Stimulated activated CD8-positive, alpha-beta memory T cell treated with anti-CD3 and anti-CD28 coated beads, Interleukin-2, amount 100 ng/mL, for 48 hours (primary cell): ENCODE measurements at places on chromosomes 5 and 9.

DNA sequence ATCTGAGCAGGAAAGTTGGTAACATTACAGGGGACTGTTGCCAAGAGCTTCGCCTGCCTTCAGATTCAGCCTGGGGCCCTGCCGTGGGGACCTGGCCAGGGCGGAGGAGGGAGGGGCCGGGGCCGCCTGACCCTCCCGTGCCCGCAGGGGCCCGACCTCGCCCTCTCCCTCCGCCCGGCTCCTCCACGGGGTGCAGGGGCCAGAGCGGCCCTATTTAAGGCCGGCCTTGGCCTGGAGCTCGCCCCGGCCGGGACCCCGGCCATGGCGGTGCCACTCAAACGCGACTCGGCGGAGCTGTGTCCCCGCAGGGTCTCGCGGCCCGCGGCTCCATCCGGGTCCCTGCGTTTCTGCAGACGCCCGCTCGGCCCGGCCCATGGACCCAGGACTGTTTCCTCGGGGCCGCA, 757 bp downstream of the TMEM250 start:
- DNase-seq: no peak

DNA sequence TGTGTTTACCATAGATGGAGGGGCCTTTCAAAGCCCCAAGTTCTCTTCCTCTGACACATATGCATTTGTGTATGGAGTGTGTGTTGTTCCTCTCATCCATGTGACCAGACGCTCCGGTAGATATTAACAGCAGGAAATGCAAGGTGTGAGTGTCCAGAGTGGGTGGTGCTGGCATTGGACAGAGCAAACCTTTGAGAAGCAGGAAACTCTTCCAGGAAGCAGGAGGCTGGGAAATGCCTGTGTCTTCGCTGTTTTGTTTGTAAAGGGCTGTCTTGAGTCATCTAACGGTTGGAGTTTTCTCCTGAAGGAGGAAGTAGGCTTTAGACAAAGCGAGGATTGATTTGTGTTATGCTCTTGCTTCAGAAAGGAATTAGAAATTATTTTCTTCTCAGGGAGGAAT, 370.9 kb downstream of the PLK2 start:
- no peak for DNase-seq

DNA sequence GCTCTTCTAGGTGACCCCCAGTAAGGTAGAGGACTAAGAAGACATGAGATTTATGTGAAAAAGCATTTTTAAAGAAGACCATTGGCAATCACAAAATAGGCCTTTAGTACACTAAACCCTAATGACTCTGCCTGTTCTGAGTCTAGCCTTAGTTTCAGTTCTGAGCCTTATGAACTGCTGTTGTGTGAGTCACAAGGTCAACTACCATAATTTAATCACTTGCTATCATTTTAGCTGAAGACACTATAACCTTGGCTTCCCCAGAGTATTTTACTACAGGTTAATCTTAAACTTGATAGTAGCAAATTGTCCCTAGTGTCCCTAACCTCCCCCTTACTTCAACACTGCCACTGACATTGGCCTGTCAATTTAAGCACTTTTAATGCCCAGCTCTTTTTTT, 34.4 kb downstream of the APC start:
- DNase-seq: no peak

- DNase-seq: peak; percentile 40
Observed at GRCh38 chr9:99820685-99821395, 845 bp upstream of the NR4A3 start.

DNA sequence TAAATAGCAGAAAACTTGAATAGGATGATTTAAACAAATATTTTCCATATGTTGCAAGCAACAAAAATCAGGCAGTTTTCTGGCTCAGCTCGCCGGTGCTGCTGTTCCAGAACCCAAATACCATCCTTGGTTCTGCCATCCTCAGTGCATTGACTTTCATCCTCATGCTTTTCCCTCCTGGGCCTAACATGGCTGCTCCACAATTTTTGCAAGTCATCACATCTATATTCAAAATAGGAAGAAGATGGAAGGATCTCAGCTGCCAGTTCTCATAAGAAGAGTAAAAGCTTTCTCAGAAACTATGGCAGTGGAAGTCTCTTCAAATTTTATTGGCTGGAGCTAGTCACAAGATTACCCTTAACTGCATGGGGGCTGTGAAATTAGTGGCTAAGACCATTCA, 136.7 kb downstream of the STARD4 start:
- DNase-seq: no peak

DNA sequence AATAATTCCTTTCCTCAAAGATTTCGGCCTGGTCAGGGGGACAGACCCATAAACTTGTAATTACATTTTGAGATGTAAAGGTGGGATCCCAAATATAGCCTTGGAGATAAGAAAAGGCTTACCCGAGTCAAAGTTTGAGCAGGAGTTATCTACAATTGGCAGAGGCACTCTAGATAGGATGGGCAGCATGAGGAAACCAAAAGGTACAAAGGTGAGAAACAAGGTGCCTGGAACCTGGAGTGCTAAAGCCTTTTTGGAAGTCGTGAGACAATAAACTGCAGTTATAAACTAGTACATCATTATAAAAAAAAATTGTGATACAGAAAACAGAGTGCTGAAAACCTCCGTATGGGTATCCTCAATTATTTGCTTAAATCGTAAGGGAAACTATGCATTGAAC, 212.4 kb downstream of the EFNA5 start:
- no peak for DNase-seq

DNA sequence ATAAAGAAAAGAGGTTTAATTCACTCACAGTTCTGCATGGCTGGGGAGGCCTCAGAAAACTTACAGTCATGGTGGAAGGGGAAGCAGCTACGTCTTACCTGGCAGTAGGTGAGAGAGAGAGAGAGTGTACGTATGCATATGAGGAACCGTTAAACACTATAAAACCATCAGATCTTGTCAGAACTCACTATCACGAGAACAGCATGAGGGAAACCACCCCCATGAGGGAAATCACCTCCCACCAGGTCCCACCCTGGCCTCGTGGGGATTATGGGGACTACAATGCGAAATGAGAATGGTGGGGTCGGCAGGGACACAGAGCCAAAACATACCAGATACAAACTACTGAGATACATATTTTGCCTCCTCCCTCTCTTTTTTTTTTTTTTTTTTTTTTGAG, 10.8 kb upstream of the FER start:
- DNase-seq: no peak

DNA sequence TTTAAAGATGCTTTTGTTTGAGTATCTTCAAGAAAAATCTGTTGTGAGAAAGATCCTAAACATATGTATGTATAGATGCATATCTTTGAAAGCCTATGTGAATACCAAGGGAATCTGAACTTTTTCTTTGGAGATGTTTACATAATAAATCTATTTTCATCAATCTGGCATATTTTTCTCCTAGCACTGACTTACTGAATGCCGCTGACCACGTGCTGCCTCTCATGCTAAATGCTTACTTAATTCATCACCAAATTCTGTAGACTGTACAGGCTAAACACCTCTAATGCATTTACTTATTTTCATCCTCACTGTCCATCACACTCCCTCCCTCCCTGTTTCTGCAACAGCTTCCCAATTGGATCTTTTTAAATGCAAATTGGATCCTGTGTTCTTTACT, 566.2 kb upstream of the WWC1 start:
- no peak for DNase-seq

DNA sequence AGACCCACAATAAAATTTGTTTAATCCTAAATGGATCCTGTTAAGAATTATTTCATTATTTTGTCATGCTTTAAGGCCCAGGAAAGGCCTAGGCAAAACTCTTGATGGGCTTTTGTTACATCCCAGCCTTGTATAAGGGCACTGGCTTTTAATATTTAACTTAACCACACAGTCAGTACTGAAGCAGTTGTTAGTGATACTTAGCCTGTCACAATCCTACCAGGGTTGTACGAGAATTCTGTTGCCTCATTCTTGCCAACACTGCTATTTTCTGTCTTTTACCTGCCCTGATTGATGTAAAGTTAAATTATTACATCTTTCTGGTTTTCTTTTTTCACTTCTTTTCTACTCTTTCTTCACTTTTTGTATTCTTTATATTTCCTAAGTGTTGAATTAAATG, 10.9 kb downstream of the ZNF169 start:
- no peak for DNase-seq

DNA sequence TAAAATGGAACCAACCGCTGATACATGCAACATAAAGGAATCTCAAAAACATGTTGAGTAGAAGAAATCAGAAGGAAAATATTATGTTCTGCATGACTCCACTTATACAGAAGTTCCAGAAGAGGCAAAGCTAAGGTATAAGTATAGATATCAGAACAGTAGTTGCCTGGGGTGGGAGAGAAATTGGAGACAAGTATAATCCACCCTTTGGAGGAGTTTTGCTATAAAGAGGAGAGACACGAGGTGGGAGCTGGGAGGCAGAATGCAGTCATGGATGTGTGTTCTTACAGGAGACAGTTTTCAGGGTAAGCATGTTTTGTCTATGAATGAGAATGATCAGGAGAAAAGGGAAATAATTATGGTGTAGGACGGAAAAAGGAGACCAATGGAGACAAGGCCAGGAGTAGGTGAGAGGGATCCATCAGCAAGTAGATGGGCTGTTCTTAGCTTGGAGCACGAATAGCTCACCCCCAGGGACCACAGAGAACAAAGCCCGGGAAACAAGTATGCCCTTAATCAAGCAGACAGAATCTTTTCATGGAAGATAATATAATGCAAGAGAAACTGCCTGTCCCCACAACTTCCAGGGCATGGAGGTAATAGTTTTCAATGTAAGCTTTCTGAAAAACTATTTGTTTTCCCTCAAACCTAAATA, 72.2 kb downstream of the MED27 start:
- no peak for DNase-seq

DNA sequence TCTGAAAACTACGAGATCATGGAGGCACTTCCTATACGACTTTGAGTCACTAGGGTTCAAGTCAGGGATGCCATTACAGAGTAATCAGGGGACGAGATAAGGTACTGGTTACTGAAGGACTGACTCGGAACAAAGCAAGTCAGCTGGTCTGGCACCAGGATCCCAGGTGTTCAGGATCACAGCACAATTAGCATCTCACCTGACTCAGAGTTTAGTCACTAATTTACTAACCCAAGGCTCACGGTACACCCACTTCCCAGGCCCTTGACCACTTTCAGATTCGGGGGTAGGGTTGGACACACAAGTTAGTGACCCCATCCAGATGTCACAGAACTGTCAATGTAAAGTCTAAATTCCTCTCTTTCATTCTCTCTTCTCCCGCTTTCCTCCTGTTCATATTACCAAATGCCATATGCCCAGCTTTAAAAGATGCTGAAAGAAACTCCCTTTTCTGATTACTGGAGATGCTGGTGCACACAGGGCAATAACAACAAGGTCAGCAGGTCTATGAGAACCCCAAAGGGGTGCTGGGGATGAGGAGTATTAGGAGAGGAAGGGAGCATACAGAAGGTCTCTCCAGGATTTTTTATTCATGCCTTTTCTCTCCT, 657.8 kb downstream of the TLE1 start:
- DNase-seq: no peak

DNA sequence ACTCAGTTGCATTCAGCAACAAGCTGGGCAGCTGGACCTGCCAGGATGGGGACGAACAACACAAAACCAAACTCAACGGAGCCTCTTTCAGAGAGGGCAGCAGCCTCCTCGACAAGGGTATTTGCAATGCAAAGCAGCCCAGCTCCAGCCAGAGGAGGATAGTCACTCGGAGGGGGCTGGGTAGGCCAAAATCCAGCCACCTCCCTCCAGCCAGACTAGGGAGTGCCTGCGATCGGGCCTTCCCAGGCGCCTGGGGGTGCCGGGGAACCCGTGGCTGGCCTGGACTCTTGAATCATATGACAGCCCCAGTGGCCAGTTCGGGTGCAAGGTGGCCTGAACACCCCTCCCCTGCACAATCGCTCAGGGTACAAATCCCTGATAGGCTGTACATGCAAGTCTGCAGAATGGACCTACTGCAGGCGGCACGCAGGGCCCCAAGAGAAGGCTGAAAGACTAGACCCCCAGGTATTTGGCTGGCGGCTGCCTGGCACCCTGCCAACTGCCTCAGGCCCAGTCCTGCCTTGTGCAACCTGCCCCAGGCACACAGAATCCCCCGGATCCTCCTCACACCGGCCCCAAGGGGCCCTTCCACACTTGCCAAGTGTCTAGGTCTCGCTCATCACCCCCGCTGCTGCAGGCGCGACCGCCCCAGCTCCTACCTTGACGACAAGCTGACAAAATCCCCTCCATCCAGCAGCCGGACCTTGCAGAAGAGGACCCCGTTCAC, 1.3 kb downstream of the EEIG1 start:
- DNase-seq: no peak

GRCh38 chr5:142433526-142434321, 108.9 kb upstream of the SPRY4 start:
- no peak for DNase-seq

GRCh38 chr9:33024126-33024965, 727 bp upstream of the DNAJA1 start:
- no peak for DNase-seq

DNA sequence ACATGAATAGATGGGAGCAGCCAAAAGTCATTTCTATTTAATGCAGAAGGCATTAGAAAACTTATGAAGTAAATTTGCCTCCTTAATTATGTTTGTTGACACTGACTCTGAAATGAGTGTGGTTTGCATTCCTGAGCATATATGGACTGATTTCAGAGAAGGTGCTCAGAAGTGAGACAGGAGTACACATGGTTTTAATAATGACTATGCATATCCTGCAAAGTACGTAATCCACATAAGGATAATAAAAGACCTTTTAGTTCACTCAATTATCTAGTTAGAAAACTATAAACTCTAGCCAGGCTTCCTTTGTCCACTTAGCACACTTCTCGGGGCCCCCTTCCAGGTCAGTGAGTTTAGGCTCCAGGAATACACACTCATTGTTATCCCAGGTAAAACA, 75.7 kb upstream of the SNX2 start:
- no peak for DNase-seq

DNA sequence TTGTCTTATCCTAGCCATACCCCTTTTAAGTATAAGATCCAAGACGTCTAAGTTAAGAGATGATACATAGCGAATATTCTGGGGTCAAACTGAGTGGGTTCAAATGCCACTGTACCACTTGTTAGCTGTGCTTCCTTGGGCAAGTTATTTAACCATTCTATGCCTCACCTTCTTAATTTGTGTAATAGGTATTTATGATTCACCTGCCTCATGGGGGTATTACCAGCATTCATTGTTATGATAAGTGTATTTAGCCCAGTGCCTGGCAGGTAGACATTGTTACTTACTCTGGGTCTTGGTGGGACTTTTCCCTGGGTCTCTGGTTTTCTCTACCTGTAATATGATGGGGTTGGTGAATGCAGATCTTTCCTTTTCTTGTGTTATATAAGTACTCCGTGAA, 3.8 kb downstream of the LARP1 start:
- no peak for DNase-seq

- no peak for DNase-seq
Observed at GRCh38 chr9:8268216-8268878, 468.8 kb upstream of the DMAC1 start.

- DNase-seq: no peak
Observed at GRCh38 chr5:93151896-93152295, 429.1 kb downstream of the NR2F1-AS1 start.
